Activated CD4-positive, alpha-beta T cell treated with anti-CD3 and anti-CD28 coated beads for 1 hour (primary cell): ENCODE measurements at places on chromosomes 6 and 20.

DNA sequence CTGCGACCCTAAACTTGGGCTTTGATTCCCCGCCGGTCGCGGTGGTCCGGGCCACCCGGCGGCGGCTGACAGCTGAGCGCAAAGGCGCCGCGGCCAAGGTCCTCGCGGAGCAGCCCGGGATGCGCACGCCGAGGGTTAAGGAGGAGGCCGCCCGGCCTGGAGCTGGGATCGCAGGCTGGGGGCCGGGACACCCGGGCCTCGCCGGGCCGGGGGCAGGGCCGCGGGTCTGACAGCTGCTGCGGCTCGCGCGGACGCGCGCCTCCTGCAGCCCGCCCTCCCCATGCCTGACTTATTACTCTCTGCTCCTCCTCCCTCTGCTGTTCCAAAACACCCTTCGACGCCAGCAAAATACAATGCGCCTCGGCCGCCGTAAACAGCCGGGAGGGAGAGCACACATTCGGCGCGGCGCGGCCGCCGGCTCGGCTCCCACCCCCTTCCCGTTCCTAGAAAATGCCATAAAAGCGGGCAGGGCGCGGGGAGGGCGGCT, 746 bp downstream of the BACH2 start:
- peak; percentile 66 for DNase-seq

GRCh38 chr20:21302664-21303060, 469 bp upstream of the XRN2 start:
- DNase-seq = no peak

DNA sequence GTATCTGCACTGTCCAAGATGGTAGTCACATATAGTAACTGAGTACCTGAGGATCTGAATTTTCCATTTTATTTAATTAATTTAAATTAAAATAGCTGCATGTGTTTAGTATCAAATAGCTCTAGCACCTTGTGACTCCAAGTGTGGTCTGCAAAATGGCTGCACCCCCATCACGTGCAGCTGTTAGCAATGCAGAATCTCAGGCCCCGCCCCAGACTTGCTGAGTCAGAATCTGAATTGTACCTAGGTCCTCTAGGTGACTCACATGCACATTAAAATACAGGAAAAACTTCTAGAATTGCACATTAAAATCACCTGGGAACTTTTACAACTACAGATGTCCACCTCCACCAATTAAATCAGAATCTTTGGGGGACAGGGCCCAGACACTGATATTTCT, 19.2 kb upstream of the FAM83C start:
- no peak for DNase-seq

DNA sequence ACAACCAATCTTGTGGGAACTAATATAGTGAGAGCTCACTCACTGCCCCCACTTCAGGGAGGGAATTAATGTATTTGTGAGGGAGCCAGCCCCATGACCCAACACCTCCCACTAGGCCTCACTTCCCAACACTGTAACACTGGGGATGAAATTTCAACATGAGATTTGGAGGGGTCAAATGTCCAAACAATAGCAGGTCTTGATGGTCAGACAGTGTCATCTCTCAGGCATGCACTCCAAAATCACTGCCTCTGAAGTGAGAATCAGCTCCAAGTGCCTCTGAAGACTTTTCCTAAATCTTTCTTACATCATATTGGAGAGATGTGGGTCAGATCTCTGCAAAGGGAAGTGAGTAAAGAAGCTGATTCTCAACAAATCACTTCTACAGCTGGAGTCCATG, 13.8 kb upstream of the SAYSD1 start:
- DNase-seq = no peak

DNA sequence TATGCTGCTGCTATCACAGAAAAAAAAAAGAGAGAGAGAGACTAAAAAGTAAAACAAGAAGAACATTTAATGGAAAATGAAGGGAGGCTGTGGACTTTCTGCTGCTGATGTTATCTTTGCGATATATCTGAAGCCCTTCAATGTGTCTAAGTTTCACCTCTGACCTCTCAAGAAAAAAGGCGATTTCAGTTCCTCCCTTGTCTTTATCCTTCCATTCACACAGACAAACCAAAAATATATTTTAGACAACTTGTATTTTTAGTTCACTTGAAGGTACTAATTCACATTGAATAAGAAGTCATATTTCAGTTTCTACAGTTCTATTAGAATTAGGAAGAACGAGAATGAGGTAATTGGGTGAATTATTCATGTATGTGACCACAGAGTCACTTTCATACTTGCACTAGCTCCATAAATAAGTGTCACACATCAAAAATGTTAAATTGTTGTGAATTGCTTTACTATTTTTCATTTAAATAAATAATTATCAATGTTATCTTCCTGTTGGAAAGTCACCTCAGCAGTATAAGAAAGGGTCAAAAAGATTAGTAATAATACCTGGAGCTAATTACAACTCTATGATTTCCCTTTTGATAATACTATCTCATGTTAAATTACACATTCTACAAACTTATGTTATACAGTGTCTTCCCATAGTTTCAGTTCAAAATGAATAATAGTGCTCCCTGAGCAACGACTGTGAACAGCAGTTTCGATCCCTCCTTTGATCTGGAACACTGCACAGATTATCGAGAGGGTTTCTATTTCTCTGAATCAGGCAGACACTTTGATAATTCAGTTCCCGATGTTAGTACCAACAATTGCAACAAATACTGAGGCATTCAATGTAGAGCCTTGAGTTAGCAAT, 85.2 kb upstream of the PLCB4 start:
- DNase-seq = no peak

DNA sequence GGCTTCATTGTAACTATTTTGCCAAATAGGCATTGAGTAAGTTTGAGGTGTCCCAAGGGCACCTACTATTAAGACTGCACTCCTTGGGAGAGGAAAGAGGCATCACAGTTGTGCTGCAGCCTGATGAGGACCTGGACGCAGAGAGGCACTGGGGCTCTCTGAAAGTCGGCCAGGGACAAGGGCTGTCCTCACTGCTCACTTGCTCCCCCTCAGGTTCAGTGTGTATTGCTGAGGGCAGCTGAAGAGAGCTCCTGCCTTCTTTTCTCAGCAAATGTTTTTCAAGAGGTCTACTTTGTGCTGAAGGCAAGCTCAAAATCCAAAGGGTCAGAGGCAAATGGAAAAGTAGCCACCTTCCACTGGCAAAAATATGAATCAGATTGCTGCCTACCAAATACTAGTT, 331.8 kb downstream of the RIMS1 start:
- DNase-seq = no peak

DNA sequence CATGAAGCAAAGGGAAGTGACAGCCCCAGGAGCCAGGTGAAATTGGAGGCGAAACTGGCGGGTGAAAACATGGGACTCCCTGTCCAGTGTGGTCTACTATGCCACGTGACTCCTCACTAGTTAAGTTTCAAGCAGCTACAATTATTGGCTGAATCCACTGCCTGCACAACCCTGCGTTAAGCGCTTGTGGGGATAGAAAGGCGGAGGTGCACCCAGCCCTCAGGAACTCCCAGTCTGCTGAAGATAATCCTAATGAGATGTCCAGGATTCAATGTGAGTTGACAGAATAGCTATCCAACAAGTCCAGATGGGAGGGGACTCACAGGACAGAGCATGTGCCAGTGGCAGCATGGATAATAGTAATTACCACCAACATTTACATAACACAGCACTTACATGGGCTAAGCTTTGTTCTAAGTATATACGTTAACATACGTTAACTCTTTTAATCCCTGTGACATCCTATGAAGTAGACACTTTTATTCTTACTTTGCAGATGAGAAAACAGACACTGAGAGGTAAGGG, 1.8 kb downstream of the MOCS1 start:
- DNase-seq = no peak

- no peak for DNase-seq
Measured at GRCh38 chr6:151634336-151634720, 140.5 kb downstream of the CCDC170 start.

DNA sequence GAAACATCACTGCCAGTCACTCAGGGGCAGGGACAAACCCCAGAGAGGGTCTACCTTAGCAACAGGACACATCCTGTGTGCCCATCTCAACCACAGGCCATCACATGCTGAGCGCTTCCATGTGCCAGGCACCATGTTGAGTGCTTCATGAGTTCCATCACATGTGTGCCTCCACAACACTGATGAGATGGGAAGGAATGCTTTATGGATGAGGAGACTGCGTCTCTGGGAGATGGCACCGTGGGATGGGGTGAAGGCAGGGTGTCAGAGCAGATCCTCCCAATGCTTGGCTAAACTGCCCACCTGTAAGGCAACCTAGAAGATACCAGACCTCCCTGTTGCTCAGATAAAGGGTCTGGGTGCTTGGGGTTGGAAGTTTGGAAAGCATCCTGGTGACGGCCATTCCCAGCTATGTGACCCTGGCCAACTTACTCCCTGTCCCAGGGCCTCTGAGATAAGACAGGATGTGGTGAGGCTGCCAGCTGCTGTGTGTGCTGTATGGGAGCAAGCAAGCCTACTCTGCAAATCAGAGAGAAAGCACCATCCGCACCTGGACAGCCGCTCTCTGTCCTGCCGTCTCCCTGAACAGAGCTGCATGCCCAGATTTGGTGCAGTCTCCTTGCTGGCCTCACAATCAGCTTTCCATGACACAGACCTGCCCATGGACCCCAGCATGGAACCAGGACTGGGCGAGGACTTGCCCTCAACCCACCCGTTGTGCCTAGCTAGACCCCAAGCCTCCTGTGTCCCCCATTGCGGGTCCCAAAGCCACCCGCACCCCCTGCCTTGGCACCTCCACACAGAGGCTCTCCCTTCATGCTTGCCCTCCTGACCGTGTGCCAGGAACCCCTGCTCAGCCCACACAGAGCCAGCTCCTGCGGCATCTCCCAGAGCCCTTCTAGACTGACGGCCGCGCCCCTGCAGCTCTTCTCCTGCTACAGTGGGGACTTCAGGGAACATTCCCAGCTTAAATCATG, 143.7 kb downstream of the SYNDIG1 start:
- DNase-seq = no peak

DNA sequence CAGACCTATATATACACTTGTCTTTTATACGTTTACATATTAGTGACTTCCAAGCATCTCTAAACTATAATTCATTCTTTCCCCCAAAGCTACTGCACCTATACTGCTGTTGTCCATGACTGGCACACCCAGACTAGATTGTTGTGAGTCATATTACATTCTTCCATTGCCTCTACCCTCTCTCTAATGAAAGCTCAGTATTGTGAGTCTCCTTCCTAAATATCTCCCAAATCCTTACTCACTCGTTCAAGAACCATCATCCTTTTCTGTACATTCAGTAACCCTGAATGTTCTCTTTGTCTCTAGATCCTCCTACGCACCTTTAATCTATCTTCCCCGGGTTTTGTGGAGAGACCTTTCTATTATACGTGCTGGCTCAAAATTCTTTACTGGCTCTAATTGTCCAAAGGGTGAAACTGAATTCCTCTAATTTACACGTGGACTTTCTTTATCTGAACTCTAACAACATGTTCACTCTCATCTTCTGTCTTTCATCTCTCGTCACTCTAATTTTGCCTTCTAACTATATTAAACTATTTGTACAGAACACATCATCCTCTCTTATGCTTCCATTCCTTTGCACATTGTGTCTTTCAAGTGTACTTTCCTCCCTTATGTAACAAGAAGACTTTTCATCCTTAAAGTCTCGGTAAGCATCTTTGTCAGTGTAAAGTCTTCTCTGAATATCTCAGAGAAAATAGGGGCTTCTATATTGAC, 109.3 kb downstream of the IBTK start:
- DNase-seq = no peak

DNA sequence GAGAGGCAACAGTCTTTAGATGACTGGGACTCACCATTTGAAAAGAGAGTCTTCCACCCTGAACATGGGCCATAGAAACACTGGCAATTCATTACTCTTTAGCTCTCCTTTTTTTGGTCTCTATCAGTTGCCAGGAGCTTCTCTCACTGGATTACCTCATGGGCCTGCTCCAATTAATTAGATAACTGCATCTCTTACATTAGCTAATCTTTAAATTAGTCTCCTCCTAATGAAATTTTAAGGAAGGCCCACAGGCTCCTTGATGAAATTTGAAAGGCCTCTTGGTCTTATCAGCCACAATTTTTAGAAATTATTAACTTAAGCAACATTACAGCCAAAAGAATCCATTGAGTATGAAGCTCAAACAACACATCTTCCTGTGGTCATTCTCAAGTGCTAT, 184.4 kb downstream of the UNC5CL start:
- DNase-seq = no peak

DNA sequence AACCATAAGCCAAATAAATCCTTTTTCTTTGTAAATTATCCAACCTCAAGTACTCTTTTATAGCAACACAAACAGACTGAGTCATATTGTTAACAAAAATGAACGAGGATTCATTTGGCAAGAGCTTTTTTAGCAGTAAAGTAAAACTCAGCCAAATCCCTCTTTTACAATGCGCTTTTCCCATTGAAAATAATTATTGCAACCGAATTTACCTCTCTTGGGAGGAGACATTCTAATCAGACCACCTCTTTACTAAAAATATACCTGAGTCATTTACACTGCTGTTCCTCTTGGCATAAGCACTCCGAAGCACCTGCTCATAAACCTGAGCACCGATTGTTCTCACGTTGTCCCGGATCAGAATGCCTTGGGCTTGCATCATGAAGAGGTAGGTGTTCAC, 57.4 kb downstream of the B4GALT5 start:
- DNase-seq = no peak

DNA sequence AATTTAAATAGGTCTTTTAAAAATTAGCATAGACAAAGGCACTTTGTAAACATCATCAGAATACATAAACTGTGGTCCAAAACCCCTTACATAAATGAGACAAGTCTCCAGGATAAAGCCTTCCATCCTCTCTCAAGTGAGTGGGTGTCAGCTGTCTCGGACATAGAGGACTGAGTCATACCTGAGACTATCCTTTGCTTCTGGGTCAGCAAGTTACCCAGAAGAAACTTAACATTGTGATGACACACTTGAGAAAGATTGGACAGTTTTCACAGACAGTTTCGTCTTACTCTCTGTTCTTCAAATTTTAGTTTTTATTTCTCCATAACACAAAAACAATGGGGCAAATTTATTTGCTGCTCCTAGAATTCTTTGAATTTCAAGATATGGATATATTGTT, 838.0 kb downstream of the DHX35 start:
- no peak for DNase-seq

- no peak for DNase-seq
Measured at GRCh38 chr6:28523241-28523622, 2.4 kb upstream of the GPX5 start.

DNA sequence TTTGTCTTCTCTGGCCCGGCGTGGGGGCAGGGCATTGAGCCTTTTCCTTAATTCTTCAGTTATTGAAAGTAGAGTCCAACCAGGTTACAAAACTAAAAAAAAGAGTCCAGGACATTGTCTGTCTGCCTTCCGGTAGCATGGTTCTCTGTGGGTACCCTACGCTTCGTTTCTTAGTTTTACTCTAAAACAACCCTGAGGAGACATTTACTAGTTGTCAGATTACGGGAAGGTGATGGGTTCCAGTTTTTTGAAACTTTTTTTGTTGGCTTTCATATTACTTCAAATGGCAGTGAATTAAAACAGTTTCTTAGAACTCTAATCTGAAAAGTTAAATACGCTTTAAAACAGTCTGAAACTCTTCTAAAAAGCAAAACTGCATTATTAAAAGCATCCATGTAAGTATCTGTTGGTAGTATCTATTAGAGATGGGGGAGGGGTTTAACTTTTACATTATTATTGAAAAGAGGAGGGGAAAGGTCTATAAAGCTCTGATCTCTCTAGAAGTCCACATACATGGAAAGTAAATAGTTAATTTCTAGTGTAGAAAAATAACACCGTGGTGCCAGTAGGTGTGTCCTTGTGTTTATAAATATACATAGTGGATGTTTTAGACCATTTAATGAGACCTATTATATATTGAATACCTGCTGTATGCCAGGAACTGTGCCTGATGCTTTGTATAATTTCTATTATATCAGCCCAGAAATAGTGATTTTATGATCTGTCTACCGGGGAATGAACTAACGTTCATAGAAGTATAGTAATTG, 2.2 kb downstream of the BICRAL start:
- no peak for DNase-seq
